Lung (tissue), 17 donors: ENCODE measurements at places on chromosomes 6 and 20.
A peak's percentile ranks its signal among the peaks of the same experiment; 100 is the strongest.

DNA sequence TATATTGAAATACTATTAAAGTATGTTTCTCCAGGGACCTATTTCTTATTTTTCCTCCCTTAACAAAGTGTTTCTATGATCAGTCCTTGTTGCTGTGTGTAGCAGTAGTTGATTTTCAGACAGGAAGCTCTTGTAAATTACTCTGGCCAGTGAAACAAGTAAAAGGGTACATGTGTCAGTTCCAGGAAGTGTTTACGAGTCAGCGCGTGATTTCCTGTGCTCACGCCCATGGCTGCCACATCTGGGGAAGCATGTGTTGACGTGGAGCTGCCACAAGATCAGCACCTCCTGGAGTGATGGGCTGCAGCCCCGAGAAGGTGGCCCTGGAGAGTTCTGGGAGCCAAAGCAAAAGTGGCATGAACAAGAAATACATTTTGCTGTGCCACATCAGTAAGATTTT, 38.6 kb upstream of the GGTLC1 start:
- DNase-seq, result peak; percentile 39

GRCh38 chr6:109323241-109323640, 59.0 kb downstream of the CD164 start:
- DNase-seq, result no peak

GRCh38 chr20:47406849-47407682, 50.6 kb upstream of the ZMYND8 start:
- DNase-seq, result no peak

DNA sequence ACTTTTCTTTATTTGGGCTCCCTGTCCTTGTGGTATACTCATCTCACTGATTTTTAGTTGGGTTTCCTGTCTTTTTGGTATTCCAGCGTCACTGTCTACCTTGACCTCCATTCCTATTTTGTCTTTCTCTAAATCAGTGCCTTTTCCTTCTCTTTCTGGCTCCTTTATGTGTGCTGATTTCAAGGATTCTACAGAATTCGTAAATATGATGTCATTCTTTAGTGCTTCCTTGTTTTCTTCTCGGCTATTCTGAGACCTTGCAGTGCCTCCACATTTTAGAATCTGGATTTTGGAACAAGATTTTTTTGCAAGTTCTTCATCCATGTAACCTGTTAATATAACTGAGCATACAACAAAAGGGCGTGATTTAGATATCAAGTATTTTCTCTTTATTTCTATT, 69.8 kb upstream of the NOTCH4 start:
- no peak for DNase-seq

DNA sequence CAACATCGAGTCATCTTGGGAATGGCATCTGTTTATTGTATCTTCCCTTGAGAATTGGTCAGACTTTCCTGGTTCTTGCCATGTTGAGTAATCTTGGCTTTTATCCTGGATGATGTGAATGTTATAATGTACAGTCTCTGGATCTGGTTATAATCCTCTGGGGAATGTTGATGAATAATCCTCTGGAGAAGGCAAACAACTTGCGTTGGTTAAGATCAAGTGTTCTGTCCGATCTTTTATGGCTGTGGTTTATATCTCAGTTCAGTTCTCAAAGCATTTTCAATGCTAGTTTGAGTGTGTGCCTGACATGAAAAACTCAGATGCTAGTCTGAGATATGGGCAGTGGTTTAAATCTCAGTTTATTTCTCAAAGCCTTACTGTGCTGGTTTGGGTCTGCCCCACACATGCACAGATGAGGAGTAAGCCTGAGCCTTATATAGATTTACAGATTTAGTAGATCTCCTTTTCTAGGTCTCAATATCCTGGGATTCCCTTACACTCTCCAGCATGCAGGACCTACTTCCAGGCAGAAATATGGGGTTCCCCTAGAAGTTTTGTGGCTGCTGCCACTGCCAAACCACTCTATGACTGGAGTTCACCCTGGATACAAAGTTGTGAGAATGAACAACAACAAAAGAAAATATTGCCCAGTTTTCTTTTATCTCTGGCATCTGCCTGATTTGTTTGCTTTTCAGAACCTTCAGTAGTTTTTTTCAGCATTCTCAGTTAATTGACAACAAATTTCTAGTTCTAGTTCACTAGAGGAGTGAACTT, 191.8 kb upstream of the MAN1A1 start:
- DNase-seq, result peak; percentile 15

DNA sequence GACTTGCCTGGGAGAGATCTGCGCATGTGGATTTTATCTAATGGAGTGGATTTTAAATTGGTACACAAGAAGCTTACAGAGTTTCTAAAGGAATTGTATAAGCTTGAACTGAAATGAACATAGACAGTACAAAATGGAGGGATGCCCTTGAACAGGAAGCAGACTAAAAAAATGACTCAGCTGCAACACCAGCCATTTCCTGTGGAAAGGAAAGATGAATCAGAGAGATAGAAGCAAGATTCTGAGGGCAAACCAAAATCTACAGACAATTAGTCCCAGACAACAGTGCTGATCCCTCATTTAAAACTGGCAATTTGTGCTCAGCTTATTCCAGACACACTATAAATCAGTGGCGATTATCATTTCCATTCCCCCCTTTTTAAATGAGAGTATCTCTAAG, 114.6 kb upstream of the TCF21 start:
- no peak for DNase-seq

GRCh38 chr6:128275681-128276080, 244.7 kb downstream of the PTPRK start:
- no peak for DNase-seq

GRCh38 chr6:127347178-127347577, 3.8 kb upstream of the ECHDC1 start:
- DNase-seq, result peak; percentile 52

DNA sequence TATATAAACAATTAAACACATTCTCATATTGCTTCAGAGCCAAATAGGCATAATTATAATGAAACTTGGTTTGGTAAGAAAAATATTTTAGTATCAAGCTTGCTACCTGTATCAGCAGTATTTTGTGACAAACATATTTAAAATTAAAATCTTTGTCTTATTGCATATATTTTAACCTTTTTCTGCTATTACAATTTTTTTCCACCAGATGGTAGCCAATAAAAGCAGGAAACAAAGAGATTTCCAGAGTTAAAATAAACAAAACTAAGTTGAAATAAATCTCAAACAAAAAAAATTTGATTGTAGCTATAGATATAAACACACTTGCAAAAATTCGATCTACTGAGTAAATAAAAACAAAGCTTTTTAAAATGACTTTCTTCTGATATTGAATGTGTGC, 491.3 kb upstream of the GJE1 start:
- DNase-seq, result no peak

DNA sequence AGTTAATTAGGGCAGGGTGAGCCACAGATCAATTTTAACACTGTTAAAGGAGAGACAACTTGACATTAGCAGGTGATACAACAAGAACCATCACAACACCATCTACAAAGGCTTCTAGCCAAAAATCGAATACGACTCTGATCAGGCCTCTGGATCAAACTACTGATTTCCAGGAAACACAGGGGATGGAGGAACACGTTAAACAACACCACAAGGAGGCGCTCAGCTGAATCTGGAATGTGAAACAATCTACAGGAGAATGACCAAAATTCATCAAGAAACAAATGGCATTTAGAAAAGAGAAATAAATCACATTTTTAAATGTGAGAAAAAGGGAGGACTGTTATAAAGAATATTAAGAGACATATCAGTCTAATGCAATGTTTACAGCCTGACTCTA, 13.5 kb upstream of the MAFB start:
- no peak for DNase-seq

DNA sequence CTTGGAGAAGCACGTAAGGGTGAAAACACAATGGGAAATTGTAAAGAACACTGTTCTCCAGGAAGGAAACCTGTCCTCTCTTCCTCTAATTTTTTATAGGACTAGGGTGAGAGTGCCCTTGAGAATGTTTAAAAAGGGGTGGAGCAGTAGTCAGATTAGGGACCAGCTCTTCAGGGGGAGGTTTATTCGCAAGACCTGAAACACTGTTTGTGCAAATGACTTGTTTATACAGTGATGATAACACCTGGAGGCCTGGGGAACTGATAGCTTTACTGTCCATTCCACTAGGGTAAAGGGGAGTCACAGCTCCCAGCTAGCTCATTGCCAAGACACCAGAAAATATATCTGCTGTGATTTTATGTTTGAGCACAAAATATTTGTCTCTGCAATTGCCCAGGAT, 8.1 kb upstream of the FUT9 start:
- DNase-seq, result no peak

- no peak for DNase-seq
Measured at GRCh38 chr6:147806697-147807096, 298.2 kb downstream of the SAMD5 start.

- DNase-seq, result peak; percentile 78
Measured at GRCh38 chr6:149035766-149036165, 281.7 kb upstream of the TAB2 start.

DNA sequence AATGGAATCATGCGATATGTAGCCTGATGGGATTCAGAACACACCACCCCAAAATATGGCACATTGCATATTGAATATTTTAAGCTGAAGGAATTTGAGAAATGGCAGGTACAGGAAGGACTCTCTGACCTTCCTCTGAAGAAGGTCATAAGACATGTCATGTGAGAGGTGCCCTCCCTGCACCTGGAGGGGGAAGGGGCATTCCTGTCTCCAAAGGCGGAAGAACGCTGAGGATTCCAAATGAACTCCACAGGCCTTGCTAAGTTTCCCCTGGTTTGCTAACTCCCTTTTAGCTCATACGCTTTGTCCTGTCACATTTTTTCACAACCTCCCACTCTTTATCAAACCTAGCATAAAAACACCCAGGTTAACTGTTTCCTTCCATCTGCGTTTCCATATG, 347.8 kb downstream of the CDKAL1 start:
- DNase-seq, result no peak

DNA sequence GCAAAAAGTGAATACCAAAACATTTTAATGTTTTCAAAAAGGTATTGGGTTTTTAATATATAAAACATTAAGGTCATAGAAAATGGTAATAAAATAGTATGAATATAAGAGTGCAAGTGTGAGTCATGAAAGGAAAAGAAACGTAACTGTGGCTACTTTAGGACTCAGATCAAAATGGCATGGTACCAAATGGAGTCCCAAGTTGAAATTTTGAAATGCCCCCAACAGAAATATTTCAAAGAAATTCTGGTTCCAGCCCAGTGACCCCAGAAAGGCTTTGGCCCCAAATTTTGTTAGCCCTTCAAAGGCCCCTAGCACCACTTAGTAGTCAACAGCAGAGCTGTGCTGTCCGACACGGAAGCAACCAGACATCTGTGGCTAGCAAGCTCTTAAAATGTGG, 6.0 kb downstream of the COL12A1 start:
- DNase-seq, result no peak

GRCh38 chr20:57175397-57176010, 90.9 kb downstream of the BMP7 start:
- no peak for DNase-seq

- DNase-seq, result peak; percentile 79
Measured at GRCh38 chr6:39137245-39137644, 22.3 kb upstream of the SAYSD1 start.

DNA sequence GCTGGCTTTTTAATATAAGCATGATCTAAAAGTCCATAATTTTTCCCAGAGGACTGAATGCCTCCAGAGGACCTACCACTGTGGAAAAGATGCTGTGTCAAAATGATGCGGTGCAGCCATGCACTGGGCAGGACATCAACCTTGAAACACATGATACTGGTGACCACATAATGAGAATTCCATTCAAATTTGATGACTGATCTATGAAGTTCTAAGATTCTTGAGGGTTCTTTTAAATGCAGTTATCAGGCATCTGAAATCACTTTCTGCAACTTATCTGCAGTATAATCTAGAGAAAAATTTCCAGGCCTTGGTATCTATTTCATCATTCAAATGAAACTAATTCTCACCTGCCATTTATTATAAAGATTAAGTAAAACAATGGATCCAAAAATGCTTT, 15.0 kb upstream of the MARCKS start:
- no peak for DNase-seq

- DNase-seq, result peak; percentile 41
Measured at GRCh38 chr6:49550492-49551077, at the start of gene C6orf141. TSS of gene C6orf141 (plus strand) at chr6:49550668. CDS start at chr6:49550793, 125 bp downstream.

DNA sequence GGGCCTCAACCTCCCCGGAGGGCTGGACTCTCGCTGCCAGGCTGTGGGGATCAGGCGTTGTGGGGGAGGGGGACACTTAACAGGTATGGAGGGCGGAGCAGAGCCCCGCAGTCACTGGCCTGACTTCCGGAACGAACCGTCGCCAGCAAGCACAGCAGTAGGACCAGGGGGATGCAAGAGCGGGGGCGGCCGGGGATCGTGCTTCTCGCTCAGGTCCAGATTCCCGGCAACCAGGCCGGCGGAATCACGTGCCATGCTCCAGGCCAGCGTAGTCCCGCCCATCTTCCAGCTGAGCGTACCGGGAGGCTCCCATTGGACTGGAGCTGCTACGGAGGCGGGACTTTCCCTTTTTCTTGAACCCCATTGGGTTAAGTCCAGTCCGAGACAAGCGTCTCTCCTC, 10.0 kb upstream of the POU5F1 start:
- DNase-seq, result peak; percentile 75

DNA sequence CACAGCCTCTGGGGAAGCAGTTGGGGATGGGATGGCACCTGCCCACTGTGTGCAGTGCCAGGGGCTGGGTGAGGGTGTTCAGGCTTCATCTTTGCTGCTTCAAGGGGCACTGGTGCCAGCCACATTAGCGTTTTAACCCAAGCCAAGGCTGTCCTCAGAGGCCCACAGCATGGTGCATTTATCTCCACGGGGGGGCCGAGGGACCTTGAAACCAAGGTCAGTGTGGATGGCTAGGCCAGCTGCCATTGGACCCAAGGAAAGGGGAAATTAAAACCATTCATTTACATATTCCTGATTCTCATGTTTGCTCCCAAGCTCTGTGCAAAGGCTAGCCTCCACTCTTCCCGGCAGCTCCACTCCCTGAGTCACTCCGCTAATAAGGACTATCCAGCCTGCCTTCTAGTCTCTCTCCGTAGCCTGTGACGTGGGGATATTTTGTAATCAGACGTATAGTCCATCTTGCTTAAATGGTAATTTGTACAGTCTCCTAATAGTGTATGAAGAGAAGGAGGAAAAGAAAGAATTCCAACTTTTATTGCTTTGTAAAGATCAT, 197.1 kb downstream of the CDH4 start:
- no peak for DNase-seq

DNA sequence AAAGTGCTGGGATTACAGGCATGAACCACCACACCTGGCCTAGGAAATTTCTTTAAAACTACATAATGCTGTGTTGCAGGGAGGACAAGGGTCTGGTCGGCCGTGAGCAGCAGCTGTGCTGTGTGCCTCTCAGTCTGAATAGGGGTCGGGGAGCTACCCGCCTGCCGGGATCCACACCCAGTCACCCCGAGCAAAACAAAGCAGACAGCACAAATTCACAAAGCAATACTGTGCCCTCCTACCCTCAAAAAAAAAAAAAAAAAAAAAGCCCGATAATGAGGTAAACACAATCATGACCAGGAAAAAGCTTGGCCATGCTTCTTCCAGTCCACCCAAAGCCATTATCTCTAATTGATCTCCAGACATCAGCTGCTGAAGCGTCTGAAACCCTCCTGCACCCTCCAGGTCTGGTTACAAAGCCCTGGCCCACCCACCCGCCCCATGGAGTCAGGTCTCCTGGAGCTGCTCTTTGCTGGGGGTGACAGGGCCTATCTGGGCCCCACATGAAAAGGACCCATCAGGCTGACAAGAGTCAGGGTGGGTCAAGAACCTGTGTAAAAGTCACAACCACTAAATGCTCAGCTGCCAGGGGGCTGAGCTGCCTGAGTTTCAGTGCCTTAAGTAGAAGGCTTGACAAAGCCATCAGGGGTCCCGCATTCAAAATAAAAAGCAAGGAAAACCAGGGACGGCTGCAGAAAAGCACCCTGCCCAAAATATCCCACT, 88.2 kb downstream of the NOL4L start:
- DNase-seq, result no peak

- no peak for DNase-seq
Measured at GRCh38 chr6:27541212-27541932, 68.5 kb upstream of the ZNF184 start.
